ENCODE measurements at places on chromosomes 12 and 14.

DNA sequence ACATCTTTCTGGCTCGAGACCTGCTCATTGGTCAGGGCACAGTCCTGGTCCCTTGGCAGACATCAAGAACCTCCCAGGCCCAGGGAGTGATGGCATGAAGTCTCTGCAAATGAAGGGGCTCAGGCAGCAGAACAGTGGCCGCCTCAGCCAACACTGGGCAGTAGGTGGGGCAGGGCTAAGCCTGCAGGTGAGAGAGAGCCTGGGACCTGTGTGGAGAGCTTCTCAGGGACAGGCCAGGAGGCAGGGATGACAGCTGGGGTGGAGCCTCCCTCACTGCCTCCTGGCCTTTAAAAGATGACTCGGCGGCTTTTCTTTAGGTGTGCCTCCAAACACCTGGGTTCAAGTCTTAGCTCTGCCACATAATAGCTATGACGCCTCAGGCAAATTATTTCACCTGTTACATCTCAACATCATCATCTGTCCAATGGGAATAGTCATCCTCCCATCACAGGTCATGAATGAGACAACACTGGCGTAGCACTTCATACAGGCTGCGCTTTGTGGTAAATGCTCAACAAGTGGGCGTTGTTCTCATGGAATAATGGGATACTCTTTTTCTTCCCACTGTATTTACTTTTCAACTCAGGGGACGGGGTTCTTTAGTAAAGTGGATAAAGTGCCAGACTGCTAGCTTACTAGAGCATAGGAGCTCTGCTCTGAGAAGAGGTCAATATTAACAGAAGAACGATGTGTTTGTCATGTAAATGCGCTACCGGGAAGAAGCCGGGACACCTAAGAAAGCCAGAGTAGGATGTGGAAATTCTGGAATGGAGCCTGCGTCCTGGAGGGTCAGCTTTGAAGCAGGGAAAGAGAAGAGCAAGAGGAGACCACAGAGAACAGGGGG, 277.4 kb downstream of the FOXN3 start:
- DNase-seq, result no peak

DNA sequence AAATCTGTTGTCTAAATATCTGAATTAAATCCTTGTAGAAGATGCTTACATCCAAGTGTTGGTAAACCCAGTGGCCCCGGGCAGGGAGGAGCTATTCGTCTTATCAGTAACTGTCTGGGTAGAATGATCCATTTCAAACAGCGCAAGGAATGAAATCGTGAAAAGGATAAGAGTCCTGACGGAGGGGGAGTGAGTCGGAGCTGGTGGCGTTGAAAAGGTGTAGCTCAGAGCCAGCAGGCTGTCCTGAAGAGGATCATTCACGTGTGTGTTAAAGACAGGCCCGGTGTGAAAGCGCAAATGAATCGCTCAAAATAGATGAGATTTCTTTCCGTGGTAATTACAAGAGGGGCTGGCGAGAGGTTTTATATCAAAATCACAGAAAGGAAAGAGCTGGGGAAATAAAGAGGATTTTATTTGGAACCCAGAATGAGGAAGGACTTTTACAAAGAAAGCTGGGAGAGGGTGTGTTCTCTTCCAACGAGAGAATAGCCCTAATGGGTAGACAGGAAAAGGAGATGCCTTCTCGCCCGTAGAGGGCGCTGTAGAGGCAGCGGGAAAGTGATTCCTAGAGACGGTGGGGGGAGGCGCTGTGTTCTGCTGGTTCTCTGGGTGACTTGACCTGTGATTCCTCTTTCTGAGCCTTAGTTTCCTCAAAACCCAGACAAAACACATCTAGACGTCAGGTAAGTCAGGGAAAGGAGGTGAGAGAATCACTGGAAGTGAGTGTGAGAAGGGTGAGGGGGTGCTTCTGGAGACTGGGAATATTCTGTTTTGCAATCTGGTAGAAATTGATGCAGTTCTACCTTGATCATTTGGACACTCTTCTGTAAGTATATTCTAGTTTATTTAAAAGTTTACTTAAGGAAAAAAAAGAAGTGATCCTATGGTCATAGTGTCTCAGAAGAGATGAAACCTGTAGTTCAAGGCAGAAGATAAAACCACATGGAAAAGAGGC, 39.3 kb downstream of the SRRM4 start:
- DNase-seq, result no peak

DNA sequence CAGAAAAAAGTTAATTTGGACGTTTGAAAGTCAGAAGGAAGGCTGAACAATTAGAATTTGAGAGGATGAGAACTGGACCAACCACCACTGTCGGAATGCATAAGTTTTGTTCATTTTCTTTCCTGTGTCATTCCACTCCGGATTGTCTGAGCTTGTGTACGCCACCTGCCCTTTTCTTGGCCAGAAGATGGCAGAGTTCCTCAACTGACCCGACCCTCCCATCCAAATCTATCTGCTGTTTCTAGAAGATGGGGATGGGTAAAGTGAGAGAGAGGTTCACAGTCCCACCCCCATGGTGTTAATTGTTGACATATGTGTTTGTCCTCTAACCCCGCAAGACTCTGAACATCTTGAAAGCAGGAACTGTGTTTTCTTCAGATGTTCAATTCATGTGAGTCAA, 388.0 kb downstream of the VRK1 start:
- DNase-seq, result no peak

DNA sequence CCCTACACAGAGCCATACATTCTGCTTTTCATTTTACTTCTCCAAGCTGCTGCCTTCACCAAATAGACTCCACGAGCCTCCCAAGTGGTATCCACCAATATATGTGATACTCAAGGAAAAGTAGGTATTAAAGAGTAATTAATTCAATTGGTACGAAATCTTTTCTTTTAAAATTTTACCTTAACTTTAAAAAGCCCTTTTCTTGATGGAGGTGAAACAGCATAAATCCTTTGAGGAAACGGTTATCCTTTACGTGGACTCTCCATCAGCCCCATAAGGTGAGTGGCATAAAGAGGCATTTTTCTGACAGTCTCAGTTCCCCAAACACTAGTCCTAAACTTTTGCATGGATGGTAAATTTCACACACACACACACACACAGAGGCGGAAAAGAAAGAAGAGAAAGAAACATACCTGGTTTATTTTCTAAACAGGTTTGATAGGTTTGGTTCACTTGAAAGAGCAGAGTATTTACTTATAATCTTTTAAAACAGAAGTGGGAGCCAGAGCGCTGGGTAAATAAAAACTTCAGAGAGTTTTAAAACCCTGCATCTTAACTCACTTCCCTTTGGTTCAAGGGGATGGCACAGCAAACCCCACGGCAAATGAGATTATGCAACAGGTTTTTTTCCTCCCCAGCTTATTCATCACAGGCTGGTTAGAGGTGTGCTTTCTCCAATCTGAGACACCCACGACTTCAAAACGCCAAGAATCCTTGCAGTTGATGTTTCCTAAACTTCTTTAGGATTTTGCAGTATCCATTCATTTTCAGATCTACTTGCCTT, 1.9 kb downstream of the DUSP16 start:
- peak; percentile 82 for DNase-seq

GRCh38 chr12:76106631-76107030, 22.1 kb upstream of the NAP1L1 start:
- no peak for DNase-seq

DNA sequence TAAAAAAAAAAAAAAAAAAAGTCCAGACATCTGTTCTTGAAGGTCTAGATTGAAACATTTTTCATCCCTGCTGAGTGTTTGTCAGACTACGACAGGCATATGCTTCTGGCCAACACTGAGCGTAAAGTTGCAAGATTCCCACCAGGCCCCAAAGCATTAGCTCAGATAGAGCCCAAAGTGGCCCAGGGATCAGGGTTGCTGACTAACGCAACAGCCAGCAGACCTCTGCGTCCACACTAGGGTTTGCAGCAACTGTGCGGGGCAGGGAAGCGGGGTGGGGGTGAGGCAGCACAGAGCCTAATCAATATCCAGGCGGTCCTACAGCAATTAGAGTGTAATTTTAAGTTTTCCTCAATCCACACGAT, 55.7 kb downstream of the SSH1 start:
- no peak for DNase-seq

GRCh38 chr14:30357791-30358190, 201.2 kb upstream of the G2E3 start:
- DNase-seq, result no peak

GRCh38 chr14:95265106-95266094, 54.3 kb downstream of the CLMN start:
- DNase-seq, result peak; percentile 68

DNA sequence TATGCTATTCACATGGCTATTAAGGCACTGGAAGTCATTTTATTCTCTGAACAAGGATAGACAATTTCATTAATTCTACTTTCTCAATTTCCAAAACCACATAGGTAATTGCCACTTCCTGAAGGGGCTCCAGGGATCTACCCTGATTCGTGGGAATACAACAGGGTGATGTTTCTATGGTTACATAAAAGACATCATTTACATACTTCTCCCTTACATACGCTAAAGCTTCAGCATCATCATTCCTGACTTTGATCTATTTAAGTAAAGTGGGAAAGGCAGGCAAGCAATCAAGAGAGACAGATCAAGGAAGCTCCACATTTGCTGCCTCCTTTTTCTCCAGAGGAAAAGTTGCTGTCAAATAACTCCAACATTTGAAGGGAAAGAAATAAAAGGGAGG, 118.8 kb upstream of the SINHCAF start:
- no peak for DNase-seq

GRCh38 chr12:47881826-47882427, 22.9 kb downstream of the VDR start:
- DNase-seq, result peak; percentile 58

GRCh38 chr14:67765192-67765834, 51.1 kb downstream of the ZFYVE26 start:
- DNase-seq, result no peak

DNA sequence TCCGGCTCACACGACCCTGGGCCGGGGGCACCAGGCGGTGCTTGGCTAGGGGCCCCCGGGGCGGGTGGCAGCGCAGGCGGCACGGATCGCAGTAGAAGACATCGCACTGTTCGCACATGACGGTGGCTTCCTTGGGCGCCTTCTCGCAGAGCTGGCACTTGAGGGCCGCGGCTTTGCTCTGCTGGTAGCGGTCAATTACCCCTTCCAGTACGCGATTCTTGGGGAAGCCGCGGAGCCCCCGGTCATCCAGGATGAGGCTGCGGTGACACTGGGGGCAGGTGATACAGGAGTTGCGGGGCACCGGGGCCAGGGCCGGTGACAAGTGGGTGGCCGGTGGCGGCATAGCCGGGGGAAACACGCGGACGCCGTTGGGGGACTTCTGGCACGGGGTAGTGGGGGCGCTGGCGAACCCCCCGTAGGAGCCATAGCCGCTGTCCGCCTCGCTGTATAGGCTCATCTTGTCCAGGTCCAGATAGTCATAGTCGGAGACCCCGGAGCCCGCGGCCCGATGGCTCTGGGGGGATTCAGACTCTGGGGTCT, 553 bp downstream of the TRIM9 start:
- DNase-seq, result peak; percentile 62

GRCh38 chr14:30849354-30849753, 25.0 kb upstream of the COCH start:
- no peak for DNase-seq

- no peak for DNase-seq
Measured at GRCh38 chr12:25200703-25201102, 5.7 kb downstream of the ETFRF1 start.

- DNase-seq, result no peak
Measured at GRCh38 chr14:79581912-79582576, 629.3 kb downstream of the DIO2 start.

DNA sequence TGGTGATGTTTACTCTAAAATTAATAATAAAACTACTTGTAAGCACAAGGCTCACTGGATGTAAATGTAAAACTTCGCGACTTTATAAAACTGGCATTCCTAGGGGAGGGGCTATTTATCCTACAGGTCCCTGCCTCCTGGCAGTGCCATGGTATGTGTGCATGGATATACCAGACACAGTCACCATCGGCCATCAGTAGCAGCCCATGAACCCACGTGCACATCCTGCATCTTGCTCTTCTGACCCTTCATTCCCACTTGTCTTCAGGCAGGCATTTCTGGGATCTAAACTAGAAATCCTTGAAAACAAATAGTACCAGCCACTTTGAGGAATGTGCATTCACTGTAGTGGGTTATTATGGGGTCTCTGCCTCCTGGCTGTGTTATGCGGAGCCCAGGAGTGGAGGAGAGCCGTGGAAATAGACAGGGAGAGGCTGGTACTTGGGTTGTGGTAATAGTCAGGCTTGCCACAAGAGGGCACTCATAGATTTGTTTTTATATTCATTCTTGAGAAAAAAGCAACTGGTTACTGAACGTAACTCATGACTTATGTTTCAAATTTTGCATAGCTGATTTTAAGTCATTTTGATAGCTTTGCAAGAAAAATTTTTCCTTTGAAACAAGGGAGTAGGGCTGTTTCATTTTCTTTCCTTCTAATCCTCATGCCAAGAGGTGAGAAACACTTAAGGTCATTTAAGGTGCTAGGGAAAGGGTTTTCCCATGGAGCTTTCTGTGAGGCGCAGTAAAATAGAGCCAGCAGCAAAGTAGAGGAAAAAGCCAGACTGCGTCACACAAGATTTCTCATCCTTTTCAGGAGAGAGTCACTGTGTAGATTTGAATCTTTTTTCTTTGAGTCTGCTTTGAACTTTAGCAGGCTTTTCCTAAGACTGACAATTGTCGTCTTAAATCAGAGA, 17.4 kb upstream of the GALNT16 start:
- peak; percentile 69 for DNase-seq

DNA sequence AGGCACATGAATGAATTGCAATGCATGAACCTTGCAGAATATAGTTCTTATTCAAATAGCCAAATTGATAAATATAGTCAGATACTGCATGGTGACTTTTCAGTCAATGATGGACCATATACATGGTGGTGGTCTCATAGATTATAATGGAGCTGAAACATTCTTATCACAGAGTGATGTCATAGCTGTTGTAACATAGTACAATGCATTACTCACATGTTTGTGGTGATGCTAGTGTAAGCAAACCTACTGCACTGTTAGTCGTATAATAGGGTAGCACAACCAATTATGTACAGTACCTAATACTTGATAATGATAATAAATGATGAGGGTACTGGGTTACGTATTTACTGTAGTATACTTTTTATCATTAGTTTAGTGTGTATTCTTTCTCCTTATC, 280.3 kb downstream of the BCAT1 start:
- no peak for DNase-seq

- DNase-seq, result no peak
Measured at GRCh38 chr14:50366115-50366514, 30.6 kb downstream of the CDKL1 start.

DNA sequence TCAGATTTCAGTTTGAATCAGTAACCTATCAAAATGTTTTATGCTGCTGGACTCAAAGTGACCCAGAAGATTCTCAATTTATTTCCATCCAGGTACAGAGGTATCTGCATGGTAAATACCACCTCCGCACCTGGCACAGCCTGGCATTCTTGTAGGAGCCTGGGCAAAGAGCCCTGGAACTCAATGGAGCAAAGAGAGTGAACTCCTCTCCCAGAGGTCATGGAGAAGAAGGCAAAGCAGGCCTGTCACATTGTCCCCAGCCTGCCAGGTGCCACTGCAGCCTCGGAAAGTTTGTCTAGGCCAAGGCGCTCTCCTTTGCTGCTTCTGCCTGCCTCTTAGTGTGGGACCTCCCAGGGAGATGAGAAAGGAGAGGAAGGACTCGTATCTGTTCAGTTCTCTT, 319.8 kb downstream of the ZFP36L1 start:
- no peak for DNase-seq

Data from activated effector memory CD4-positive, alpha-beta T cell treated with anti-CD3 and anti-CD28 coated beads, Interleukin-2, amount 50 U/mL, for 16 hours (primary cell).